Heart right ventricle (tissue), 16 donors: ENCODE measurements at places on chromosomes 5 and 9. TPM values are rescaled to one million over a fixed set of nuclear protein-coding genes. Genes with fewer than 3 reads are reported as not detected.

Gene LHX6
- 7.5 TPM for polyA plus RNA-seq

Gene FRMD3
- polyA plus RNA-seq: 23.1 TPM

Gene RFESD
- polyA plus RNA-seq: 4.0 TPM

Gene SPINK4
- not detected for polyA plus RNA-seq

Gene GABRA6
- not detected for polyA plus RNA-seq
